ENCODE measurements at places on chromosomes 11 and 22.
A peak's percentile ranks its signal among the peaks of the same experiment; 100 is the strongest.

DNA sequence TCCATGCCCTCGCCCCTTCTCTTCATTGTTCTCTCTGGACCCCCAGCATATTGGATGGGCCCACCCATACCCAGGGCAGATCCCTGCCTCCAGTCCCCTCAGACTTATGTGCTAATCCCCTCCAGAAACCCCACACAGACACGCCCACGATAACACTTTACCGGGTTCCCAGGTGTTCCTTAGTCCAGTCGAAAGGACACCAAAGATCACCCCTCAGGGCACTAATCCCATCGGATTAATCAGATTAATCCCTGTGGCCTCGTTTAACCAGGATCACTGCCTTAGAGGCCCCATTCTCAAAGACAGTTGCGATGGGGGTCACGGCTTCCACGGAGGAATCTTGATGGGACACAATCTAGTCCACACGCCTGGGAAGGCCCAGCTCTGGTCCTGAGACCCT lies 80.8 kb downstream of the SHANK2 start:
- DNase-seq, result no peak

DNA sequence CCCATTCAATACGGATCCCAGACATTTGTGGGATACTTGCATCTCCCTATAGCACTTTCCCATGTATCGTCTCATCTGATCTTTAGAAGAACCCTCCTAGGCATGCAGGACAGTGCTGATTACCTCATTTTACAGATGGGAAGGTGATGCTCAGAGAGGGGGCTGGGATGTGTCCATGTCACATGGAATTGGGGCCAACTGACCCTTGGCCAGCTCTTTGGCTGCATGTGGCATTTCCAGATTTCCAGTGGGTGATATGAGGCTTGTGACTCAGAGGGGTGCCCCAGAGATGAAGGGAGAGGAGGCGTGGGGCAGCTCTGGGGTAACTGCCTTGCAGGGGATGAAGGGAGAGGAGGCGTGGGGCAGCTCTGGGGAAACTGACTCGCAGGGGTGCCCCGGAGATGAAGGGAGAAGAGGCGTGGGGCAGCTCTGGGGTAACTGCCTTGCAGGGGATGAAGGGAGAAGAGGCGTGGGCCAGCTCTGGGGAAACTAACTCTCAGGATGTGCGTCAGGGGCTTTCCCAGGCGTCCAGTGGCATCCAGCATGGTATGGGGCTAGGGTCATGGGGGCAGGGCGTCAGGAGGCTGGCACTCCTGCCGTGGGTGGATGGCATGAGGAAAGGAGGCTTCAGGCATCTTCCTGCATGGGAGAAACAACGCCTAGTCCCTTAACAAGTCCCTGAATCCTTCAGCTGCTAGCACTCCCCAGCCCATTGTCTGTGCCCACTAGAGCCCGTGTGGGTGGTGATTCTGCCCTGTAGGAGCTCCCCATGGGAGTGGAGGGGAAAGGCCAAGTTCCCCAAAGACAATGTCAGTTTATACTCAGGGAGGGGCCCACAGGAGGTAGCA lies 11.9 kb upstream of the CERK start:
- no peak for DNase-seq

GRCh38 chr22:41857155-41857859 lies 24.4 kb downstream of the SREBF2 start:
- peak; percentile 42 for DNase-seq

- no peak for DNase-seq
These were observed 22.2 kb downstream of the SGSM3 start for GRCh38 chr22:40392618-40393017.

GRCh38 chr11:57460022-57460757 lies at the start of gene RTN4RL2:
Gene RTN4RL2, plus strand, starts transcription at chr11:57460528. Its CDS starts 338 bp downstream, at chr11:57460866.
- no peak for DNase-seq

GRCh38 chr22:34769361-34769760 lies 296.6 kb upstream of the ISX start:
- no peak for DNase-seq

DNA sequence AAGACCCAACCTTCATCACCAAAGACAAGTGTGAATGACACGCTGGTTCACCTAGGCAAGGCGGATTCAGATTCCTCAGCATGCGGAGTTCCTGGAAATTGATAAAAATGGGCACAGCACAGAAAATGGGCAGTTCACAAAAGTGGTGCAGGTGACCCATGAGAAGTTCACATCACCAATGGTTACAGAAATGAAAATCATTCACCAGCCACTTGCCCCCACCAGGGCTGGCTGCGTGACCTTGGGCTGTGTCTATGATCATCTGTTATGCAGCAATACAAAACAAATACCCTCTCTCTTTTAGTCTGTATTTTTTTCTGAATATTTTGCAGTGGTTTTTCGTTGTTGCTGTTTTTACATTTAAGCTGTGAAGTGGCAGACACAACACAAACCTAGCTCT lies 415.9 kb downstream of the TBC1D22A start:
- DNase-seq, result no peak

GRCh38 chr11:62905927-62906531 lies 15.1 kb downstream of the CHRM1 start:
- DNase-seq, result peak; percentile 76

DNA sequence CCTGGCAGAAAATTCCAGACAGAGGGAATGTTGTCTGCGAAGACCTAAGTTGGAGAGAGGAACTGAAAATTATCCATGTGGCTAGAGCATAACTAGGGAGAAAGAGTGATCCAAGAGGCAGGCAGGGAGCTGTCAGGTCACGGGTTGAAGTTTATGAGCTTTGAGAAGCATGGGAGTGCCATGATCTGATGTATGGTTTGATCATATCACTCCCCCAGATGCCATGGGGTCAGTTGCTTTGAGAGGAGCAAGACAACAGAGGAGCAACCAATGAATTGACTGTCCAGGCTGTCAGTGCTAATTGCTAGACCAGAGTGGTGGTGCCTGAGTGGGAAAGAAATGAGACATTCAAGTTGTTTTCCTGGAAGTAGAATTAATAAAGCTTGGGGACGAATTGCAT lies 54.0 kb downstream of the CYB5R2 start:
- DNase-seq, result peak; percentile 53
